ENCODE measurements at places on chromosomes 11 and 22. TPM values are rescaled to one million over a fixed set of nuclear protein-coding genes. Genes with fewer than 3 reads are reported as not detected.

Gene OR52E8
- not detected for polyA plus RNA-seq

Gene SGSM1
- 9.2 TPM for polyA plus RNA-seq

Gene PTDSS2
- 54.3 TPM for polyA plus RNA-seq

Gene VPS11
- polyA plus RNA-seq = 24.8 TPM

Gene SEC14L6
- not detected for polyA plus RNA-seq

Gene KBTBD4
- polyA plus RNA-seq = 76.1 TPM

Gene TRPM5
- polyA plus RNA-seq = not detected

Gene MYOD1
- polyA plus RNA-seq = not detected

Gene MS4A4A
- polyA plus RNA-seq = not detected

Gene OR4P4
- polyA plus RNA-seq = not detected

Gene SEC14L2
- polyA plus RNA-seq = 2.7 TPM

Gene SLN
- polyA plus RNA-seq = not detected

Gene ST13
- polyA plus RNA-seq = 180 TPM

Gene HOATZ
- polyA plus RNA-seq = not detected

Gene RFPL2
- 9.7 TPM for polyA plus RNA-seq

Gene DUSP8
- 7.1 TPM for polyA plus RNA-seq

Gene OR52R1
- polyA plus RNA-seq = not detected

Gene ZNRF3
- 2.6 TPM for polyA plus RNA-seq

Gene TEX54
- polyA plus RNA-seq = not detected

Gene FUT4
- 1.1 TPM for polyA plus RNA-seq

Gene TCP11L1
- 12.5 TPM for polyA plus RNA-seq

Gene C11orf86
- not detected for polyA plus RNA-seq

Gene GLYAT
- polyA plus RNA-seq = not detected

Gene DEPDC7
- polyA plus RNA-seq = 1.3 TPM

Gene OR8H3
- not detected for polyA plus RNA-seq

Gene PGA4
- not detected for polyA plus RNA-seq

Gene ZNF70
- polyA plus RNA-seq = 1.3 TPM

Gene OR9Q1
- not detected for polyA plus RNA-seq

Gene CCDC89
- polyA plus RNA-seq = not detected

Gene CCDC87
- polyA plus RNA-seq = 0.48 TPM

Gene LMO1
- 4.4 TPM for polyA plus RNA-seq

Gene ASRGL1
- polyA plus RNA-seq = 141 TPM

Gene PRR5L
- polyA plus RNA-seq = 0.22 TPM

Gene STIP1
- polyA plus RNA-seq = 161 TPM

Gene APOBEC3G
- polyA plus RNA-seq = not detected

Gene SLC43A1
- polyA plus RNA-seq = 2.5 TPM

Gene IL17REL
- not detected for polyA plus RNA-seq

Gene MYO7A
- 0.30 TPM for polyA plus RNA-seq

Gene NCR3LG1
- polyA plus RNA-seq = 3.1 TPM

Gene OR51G1
- not detected for polyA plus RNA-seq

Gene SULT4A1
- polyA plus RNA-seq = 182 TPM

Gene MB
- not detected for polyA plus RNA-seq

Gene THAP12
- 110 TPM for polyA plus RNA-seq

Gene TMEM179B
- polyA plus RNA-seq = 24.5 TPM

Gene THY1
- 98.3 TPM for polyA plus RNA-seq

Gene DGKZ
- polyA plus RNA-seq = 91.0 TPM

Gene EXPH5
- not detected for polyA plus RNA-seq

Gene OR10D3
- polyA plus RNA-seq = not detected

Measured in neural cell (in vitro differentiated cells).